ENCODE measurements at places on chromosomes 3 and 15.

GRCh38 chr15:101449471-101450402, 39.8 kb downstream of the PCSK6 start:
- DNase-seq, result no peak

GRCh38 chr3:20141316-20141715, 44.7 kb downstream of the SGO1 start:
- no peak for DNase-seq

- DNase-seq, result no peak
Measured at GRCh38 chr15:71333839-71334238, 218.6 kb downstream of the THSD4 start.

DNA sequence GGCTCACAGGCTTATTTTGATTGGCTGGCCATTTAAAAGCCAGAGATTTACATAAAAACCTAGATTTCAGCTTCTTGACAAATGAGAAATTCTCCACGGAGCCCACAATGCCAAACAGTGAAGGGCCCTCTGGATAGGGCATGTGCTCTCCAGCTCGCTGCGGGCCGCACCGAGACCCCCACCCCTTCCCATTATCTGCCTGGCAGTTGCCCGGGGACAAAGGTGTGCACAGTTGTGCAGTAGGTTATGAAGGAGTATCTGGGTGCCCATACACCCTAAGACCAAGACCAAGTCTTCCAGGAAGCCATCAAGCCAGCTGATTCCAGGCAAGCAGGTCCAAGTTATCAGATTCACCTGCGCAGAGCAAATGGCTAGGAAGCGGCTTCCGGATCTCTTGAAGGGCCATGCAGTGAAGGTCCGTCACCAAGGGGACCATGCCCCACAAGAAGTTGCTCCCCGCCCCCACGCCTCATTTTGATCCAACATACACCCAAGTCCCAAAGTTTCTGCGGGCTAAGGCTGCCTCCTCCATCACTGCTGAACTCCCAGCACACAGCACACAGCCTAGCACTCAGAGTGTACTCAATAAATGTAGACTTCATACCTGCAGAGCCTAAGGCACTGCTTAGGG, 1.3 kb downstream of the MRPS25 start:
- DNase-seq, result no peak

GRCh38 chr3:159859836-159860235, 128.8 kb upstream of the IL12A start:
- no peak for DNase-seq

GRCh38 chr3:106004137-106004681, 135.4 kb upstream of the CBLB start:
- no peak for DNase-seq

DNA sequence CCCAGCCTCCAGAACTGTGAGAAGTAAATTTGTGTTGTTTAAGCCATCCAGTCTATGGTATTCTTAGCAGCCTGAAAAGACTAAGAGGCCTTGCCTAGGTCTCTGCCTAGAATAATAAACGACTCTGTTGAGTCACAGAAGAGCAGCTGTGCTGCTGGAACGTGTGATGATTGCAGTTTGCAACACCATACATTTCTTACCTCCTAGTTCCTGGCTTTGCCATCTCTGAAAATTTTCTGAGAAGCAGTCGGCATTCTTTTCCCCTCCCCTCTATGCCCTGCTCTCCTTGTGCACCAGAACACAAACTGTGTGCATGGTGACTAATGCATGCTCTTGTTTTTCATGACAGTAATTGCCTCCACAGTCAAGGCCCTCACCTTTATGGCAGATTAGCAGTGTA, 301.3 kb downstream of the IL20RB start:
- no peak for DNase-seq
